ENCODE measurements at places on chromosomes 11 and 22.

- DNase-seq, result no peak
Observed at GRCh38 chr11:125315079-125315740, 150.7 kb downstream of the PKNOX2 start.

DNA sequence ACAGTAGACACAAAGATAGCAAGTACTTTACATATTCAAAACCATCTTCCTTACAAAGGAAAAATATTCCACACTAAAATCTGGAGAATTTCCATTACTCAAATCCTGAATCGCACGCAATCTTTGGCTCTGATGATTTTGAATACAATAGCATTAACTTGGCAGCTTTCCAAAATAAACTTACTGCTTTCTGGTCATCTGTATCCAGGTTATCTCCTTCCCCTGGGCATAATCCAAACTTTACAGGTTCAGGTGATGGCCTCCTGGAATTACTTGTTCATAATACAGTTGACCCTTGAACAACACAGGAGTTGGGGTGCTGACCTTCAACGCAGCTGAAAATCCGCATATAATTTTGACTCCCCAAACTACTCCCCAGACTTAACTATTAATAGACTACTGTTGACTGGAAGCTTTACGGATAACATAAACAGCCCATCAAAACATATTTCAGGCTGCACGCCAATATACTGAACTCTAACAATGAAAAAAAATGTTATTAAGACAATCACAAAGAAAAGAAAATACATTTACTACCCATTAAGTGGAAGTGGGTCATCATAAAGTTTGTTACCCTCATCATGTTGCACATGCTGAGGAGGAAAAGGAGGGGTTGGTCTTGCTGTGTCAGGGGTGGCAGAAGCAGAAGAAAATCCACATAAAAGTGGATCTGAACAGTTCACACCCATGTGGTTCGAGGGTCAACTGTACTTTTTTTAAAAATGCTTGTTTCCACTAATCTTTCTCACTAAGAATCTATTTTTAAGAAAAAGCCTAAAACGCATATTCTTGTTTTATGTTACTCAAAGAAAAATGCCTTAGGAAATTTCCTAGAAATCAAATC, 6.5 kb downstream of the MTMR2 start:
- DNase-seq, result no peak

- DNase-seq, result no peak
Observed at GRCh38 chr11:7969756-7970646, 4.8 kb upstream of the NLRP10 start.

GRCh38 chr11:110469127-110469526, 39.4 kb downstream of the FDX1 start:
- DNase-seq, result no peak

DNA sequence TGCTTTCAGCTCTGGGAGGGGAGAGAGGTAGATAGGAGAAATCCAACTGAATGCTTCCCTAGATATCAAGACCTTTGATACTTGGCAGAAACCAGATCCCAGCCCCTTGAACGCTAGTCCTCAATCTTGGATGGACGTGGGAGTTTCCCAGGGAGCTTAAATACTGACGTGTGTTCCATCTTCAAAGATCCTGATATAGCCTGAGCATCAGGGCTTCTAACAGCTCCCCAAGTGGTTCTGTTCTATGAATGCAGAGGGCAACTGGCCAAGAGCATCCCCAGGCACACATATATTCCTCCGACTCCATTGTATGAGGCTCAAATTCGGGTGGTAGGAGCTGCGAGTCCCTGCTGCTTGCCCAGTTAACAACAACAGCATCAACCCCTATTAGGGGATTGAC, 8.7 kb upstream of the ACCS start:
- DNase-seq, result no peak

- DNase-seq, result no peak
Observed at GRCh38 chr11:120500414-120501071, 11.0 kb upstream of the GRIK4 start.

DNA sequence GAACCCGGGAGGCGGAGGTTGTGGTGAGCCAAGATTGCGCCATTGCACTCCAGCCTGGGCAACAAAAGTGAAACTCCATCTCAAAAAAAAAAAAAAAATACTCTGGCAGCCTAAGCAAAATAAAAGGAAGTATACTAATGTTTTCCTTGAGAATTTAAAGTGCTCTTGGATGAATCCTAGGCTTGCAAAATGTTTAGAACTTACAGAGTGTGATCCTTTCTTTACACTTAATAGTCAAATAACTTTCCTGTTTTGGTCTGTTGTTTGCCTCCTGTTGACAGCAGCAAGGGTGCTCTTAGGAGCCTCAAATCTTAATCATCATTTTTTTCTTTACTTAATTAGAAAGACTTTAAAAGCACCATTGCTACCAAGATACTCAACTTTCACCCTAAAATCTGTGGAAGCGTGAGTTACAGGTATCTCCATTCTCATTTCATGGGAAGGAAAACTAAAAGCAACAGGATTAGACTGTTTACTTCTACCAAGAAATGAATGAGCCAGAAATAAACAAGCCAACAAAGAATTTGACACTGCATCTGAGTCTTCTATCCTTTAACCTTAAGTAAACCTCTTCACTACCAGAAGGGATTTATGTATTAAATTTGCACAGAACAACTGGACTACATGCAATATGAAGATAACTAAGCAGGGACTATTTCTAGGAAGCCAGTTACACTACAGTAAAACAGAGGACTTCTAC, 38.7 kb upstream of the CRTAM start:
- DNase-seq, result no peak

GRCh38 chr11:81825346-81825745, 908.3 kb downstream of the FAM181B start:
- DNase-seq, result no peak

- DNase-seq, result no peak
Observed at GRCh38 chr22:24843048-24843447, 37.0 kb downstream of the SGSM1 start.

GRCh38 chr11:4994551-4994950, at the start of gene OR51L1:
Gene OR51L1, plus strand, starts transcription at chr11:4994851. Its CDS starts 4,132 bp downstream, at chr11:4998983.
- DNase-seq, result no peak

DNA sequence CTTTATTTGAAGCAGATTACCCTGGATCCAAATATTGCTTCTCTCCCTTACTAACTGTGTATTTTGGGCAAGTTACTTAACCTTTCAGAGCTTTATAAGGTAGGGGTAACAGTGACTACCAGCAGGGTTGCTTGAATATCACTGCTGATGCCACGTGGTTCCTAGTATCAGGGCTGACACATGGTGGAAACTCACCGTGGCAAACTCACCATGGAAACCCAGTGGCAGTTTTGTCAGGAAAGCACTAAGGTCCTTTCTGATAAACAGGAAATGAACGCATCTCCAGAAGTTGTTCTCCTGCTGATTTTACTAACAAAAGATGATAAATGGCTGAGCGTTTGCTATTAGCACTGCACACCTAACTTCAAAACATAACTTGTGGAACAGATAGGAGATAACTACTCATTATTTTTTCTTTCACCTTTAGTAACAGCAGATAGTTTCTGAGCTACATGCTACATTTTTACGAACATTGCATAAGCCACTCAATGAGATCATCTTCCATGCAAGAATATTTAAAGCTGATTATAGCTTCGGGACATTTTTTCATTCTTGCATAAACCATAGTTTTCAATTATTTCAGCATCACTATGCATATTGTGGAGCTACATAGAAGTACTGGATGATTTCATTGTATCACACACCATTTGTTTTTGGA, 59.7 kb upstream of the RAG2 start:
- no peak for DNase-seq

DNA sequence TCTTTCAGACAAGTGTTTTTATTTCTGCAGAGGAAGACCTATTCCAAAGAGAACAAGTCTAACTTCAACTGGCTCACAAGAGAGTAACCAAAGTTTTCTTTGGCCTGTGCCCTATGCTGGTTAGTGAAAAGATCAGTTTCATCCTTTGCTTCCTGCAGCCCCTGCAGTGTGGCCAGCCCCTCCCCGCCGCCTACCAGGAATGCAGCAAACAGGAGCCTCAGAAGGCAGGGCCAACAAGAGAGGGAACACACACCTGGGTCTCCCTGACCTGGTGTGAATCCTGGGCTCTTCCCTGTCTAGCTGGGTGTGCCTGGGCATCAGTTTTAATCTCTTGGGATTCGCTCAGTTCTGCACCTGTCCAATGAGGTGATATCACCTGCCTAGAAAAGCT, 21.5 kb upstream of the SCARF2 start:
- DNase-seq, result no peak

DNA sequence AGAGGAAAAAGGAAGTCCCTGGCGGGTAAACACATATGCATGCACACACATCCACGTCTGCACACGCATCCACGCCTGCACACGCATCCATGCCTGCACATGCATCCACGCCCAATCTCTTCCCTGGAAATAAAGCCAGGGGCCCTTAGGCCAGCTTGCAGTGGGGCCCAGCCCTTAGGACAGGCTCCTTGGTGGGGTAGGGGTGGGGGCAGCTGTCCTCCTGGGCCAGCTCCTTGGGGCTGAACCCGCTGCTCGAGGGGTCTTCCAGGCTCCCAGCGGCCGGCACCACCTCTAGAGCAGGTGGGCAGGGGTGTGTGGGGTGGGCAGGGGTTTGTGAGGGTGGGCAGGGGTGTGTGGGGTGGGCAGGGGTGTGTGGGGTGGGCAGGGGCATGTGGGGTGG, 1.9 kb downstream of the C11orf21 start:
- no peak for DNase-seq

DNA sequence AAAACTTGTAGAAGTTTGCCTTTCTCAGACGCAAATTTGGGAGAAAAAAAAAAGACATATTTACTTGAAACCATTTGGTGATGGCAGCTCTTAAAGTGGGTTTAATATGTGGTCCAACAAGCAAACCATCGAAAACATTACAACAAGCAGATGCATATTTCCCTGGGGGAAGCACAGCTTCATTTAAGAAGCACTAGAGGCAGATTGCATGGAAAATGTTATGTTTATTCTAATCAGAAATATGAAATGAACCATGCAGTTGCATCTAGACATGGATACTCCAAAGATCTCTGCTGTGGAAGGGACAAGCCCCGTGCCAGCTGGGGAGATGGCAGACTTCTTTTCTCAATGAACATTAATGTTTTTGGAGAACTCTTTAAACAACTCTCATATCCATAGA, 57.4 kb upstream of the PARVA start:
- no peak for DNase-seq

All from stimulated activated CD4-positive, alpha-beta T cell treated with anti-CD3 and anti-CD28 coated beads, Interleukin-1b, Interleukin-23, amount 100 ng/mL, for 4 hours (primary cell).